Tongue (tissue), 3 donors: ENCODE measurements at places on chromosomes 4 and X. TPM values are rescaled to one million over a fixed set of nuclear protein-coding genes. Genes with fewer than 3 reads are reported as not detected.

DNA sequence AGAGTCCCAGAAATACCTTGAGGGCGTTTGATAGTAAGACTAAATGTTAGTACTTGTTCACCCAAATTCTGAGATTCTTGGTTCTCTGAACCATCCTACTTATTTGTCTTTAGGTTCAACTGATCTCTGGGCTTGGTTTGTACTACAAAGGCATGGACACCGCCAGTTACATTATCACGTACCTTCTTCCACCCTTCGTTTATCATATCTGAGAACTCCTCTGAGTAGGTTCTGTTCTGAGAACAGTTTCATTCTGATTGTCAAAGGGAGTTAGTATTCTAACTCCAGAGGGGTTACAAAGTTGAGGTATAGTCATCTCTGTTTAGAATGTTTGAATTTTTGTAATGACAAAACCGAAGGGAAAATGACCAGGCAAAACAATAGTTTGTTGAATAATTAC lies 19.3 kb downstream of the ZFX start:
- no peak for DNase-seq

DNA sequence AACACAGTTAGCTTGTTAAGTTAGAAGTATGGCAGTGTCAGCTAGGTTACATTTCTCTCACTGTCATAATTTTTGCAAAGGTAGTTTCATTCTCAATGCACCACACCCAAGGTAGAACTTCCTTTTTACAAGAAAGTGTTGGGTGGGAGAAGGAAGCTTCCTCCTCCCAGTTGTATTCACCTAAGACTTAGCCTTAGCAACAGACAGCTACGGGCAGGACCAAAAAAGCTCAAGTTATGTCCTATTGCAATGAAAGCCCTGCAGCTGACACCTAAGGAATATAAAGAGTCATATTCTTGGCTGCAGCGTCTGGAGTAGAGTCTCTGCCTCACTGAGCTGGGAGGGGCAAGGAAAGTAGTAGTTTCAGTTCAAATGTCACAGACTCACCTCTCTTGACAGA lies 25.1 kb upstream of the PRDM8 start:
- no peak for DNase-seq

- DNase-seq, result peak; percentile 86
Measured at GRCh38 chr4:24245491-24245820, 338.9 kb downstream of the DHX15 start.

DNA sequence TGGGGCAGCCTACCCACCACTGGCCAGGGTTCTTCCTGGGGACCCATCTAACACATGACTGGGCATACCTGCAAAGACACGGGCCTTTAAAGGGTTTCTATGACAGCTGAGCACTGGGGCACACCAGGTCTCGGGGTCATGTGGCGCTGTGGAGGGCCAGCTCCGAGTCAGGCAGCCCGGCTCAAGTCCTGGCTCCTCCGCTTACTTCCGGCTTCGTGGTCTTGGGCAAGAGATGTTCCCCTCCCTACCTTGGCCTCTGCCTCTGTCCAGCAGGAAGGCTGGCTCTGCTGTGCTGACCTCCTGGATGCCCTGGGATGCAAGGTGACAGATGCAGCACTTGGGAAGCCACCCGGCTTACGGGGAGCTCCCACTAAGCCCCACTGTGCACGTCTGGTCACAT lies 37.6 kb downstream of the HTRA3 start:
- no peak for DNase-seq

The TMEM31 gene
- not detected for total RNA-seq

GRCh38 chr4:97197106-97197505 lies 946.2 kb downstream of the STPG2 start:
- no peak for DNase-seq

DNA sequence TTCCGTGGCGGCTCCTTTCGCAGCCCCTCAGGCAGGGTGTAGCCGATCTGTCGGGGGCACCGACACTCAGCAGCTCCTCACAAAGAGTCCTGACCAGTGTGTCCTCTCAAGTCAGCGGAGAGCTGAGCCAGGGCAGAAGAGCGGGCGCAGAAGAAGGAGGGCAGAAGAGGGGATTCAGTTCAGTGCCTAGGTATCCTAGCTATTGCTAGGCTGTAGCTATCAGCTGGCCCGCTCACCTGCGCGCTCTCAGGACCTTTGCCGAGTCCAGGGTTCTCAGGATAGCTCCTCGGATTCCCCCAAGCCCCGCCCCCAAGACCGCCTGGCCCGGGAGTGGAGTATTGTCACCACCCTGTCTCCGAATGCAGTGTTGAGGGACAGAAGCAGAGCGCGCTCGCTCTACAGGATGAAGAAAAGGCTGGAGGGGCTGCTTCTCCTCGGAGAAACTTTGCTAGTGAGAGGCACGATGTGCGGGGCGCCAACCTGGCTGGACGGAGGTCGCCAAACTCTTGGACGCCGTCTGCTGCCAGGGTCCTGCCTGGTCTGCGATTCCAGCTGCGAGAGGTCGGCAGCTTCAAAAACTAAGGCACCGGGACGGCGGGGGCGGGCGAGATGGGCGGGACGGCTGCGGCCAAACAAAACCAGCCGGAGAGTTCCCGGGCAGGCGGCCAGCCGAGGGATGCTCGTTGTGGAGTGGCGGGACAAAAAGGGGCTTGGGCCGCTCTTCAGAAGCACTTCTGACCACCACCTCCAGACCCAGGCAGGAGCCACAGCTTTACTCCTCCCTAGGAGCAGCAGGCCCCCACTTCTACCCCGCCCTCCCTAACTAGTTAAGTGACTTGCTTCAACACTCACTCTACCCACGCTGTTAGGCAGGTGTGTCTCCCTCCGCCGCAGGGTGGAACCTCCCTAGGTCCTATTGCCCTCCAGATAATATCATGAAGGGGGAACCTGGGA lies at the start of gene XKRX:
TSS of gene XKRX (minus strand) at position 258 of the 954 bp plus-strand sequence. CDS start 613 bp downstream, outside the sequence.
- DNase-seq, result peak; percentile 29

The ZNF157 gene
- total RNA-seq, result 0.92 TPM

The DGAT2L6 gene
- total RNA-seq, result not detected

DNA sequence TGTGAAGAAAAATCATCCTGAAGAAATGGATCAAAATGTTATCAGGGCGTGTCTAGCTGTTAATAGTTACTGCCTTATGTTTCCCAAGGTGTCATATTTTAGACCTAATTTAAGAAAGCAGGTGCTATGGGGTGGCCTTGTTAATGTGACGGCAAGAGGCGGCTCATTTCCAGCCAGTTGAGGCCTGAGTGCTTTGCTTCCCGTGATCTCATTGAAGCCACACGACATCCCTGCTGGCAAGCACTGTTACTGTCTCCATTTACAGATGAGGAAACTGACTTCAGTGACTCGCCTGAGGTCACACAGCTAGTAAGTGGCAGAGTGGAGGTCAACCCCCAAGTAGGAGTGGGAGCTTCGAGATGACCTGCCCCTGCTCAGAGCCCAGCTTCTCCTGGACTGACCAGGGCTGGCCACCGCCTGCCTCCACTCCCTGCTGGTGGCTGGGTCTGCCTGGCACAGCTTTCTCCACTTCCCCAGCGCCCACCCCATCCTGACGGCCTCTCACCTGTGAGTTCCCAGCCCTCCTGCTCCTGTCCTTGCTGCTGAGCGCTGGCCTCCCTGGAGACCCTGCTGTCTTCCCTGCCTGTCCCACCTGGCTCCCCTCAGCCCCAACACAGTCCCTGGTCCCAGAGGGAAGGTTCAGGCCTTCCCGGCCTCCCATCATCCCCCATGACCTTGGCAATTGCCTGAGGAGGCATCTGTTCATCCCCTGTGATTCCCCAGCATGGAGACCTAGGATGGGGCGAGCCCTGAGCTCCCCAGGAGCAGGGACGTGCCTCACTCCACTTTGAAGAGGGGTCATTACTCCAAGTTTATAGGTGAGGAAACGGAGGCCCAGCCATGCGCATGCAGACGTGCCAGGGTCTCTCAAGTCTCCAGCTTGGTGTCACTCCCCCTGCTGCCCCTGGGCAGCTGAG lies 47.7 kb upstream of the SORCS2 start:
- no peak for DNase-seq

DNA sequence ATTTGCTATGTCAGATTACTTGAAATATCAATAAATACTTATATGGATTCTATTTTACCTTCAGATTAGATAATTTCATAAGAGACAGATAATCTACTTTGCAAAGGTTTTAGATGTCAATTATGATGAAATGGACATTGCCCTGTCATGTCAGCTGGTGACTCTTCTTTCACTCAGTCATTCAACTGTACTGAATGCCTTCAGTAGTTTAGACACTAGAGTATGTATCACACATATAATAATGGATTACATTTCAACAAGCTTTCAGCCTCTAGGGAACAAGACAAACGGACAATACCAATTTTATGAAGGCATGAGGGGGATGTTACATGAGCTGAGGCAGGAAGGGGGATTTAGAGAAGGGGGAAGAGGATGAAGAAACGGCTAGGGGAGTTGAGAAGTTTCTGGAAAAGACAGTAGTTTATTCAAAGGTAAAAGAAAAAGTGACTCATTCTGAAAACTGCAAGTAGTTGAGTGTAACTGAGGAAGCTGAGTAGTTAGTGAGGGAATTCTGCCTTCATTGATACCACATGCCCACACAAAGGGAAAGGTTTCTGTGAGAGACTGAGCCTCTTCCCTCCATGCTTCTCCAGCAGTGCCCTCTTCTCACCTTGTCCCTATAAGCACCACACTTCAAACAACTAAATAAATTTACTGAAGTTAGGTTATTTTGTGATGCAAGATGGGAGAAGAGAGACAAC lies 25.7 kb downstream of the SLC9B2 start:
- DNase-seq, result no peak

GRCh38 chr4:13523591-13524503 lies 20.5 kb downstream of the NKX3-2 start:
- no peak for DNase-seq

DNA sequence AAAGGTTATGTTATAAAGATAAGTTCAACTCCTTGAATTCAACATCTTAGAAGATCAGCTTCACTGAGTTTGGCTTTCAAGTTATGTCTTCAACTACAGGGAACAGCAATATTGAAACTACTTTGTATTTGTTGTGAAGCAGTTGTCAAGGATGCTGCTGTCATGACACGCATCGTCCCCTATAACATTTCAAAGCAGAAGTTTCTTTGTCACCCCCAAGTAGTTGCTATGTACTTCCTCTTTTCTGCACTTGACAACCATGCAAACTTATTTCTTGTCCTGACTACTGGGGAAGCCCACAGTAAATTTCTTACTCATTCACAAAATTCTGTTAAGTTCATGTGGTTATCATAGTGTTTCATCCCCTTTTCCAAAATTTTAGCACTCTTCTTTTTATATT lies 14.3 kb downstream of the ANTXR2 start:
- peak; percentile 35 for DNase-seq

The C4orf51 gene
- not detected for total RNA-seq

- DNase-seq, result no peak
Measured at GRCh38 chr4:41000356-41000755, 214.0 kb downstream of the APBB2 start.

GRCh38 chrX:107000013-107000515 lies at the start of gene MORC4:
Gene MORC4 (minus strand): TSS chrX:107000212. CDS start chrX:106999969, 243 bp downstream.
- peak; percentile 89 for DNase-seq

The CXCL6 gene
- 0.51 TPM for total RNA-seq

DNA sequence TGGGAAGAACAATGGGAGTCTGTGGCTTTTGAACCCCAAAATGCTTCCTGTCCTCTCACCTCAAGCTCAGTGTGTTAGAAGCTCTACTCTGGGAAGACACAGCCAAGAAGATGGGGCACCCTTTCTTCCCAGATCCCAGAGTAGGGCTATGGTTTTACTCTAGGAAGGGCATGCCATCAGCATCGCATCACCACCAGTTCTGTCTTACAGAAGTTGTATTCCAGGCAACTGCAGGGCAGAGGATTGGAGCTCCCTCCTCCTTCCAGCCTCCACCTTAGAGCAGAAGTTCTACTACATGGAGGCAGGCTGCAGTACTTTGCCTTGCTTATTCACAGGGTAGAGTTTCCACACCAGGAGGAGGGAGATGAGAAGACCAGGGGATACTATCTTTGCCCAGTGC lies 18.1 kb upstream of the ZFX start:
- no peak for DNase-seq

GRCh38 chr4:128458816-128459215 lies 171.2 kb upstream of the PGRMC2 start:
- no peak for DNase-seq

DNA sequence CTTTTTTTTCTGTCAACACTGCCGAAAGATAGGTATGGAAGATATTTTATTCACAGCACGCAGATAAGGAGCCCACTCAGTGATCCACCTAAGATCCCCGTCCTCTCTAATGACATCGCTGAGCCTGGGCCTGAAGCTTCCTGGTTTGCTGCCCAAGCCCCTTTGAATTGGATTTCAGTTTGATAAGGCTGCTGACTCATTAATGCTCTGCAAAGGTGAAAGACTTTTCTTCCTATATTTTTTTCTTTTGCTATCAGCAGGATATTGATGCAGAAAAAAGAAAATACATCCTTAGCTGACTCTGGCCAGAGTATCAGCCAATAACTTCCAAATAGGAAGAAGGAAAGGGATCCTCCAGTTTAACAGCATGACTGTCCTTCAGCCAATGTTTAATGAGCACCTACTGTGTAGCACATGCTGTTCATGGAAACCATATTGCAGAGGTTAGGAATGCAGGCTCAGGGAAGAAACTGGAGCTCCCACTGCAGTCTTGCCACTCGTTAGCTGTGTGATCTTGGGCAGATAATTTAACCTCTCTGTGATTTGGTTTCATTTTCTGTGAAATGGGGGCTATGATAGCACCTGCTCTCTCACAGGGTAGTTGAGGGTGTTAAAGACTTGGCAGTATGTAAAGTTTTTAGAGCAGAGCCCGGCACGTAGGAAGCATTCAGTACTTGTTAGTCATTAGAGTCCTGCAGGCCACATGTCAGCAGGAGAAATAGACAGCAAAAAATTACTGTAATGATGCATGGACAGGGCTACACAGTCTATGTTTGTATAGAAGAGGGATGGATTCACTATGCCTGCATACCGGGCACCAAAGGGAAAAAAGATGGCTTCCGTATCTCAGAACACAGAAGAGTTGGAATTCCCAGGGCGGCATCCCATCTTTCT lies 39.3 kb downstream of the EVC start:
- no peak for DNase-seq

GRCh38 chr4:76651616-76652015 lies 216.6 kb downstream of the SHROOM3 start:
- DNase-seq, result no peak

DNA sequence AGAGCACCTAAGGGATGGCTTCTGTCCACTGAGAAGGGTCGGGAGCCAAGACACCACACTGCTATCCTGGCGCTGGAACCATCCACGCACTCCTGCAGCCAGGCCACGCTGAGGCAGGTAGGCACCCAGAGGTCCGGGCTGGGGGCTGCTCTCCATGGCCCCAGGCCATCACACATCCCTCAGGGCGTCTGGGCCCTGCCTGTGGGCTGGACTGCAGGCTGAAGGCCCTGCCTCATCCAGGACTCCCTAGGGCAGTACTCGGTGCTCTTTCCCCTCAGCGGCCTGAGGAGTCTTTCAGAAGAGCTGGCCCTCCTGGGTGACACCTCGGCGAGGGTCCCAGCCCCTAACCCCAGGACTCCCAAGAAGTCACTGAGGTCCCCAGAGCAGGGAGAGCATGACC lies 17.7 kb downstream of the FGFR3 start:
- DNase-seq, result no peak
